ENCODE measurements at places on chromosomes 7 and 10. TPM values are rescaled to one million over a fixed set of nuclear protein-coding genes. Genes with fewer than 3 reads are reported as not detected.

DNA sequence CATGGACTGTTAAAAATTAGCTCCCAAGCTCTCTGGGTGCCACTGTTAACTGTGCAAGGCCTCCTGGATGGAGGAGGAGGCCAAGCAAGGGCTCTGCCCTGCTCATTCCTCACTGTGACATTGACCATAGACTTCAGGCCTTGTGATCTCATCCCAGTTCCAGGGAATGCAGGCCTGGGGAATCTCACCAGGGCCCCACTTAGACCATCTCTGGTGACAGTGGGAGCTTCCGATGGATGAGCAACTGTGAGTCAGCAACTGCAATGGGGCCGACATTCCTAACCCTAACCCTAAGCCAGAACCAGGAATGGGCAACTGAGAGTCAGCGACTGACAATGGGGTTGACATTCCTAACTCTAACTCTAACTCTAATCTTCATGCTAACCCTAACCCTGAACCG lies 50.4 kb upstream of the MSMB start:
- DNase-seq = no peak
- H3K4me3 ChIP-seq = no peak overlapping the region
- H3K27me3 ChIP-seq = no peaks in the 10 kb centered on the region

The SPDYE5 gene
- total RNA-seq = 0.20 TPM

The FGFR2 gene
- total RNA-seq = 0.22 TPM

GRCh38 chr7:93475811-93476210 lies 98.7 kb downstream of the CALCR start:
- H3K4me1 ChIP-seq = no peaks in the 10 kb centered on the region
- no peaks in the 10 kb centered on the region for H3K36me3 ChIP-seq
- no peak for DNase-seq
- no peaks in the 10 kb centered on the region for H3K27me3 ChIP-seq
- H3K4me3 ChIP-seq = no peak overlapping the region

GRCh38 chr10:69938541-69938991 lies 114.1 kb upstream of the MACROH2A2 start:
- no peaks in the 10 kb centered on the region for H3K4me1 ChIP-seq
- H3K27ac ChIP-seq = no peak overlapping the region
- no peak overlapping the region for H3K4me3 ChIP-seq
- no peak for DNase-seq
- H3K27me3 ChIP-seq = no peaks in the 10 kb centered on the region
- H3K36me3 ChIP-seq = no peaks in the 10 kb centered on the region

- H3K4me3 ChIP-seq = no peak overlapping the region
- no peaks in the 10 kb centered on the region for H3K36me3 ChIP-seq
- no peak overlapping the region for H3K27ac ChIP-seq
- no peaks in the 10 kb centered on the region for H3K27me3 ChIP-seq
Observed at GRCh38 chr7:142579946-142580345, 169.3 kb upstream of the PRSS1 start.

The ZNF716 gene
- total RNA-seq = not detected

The METTL27 gene
- 1.6 TPM for total RNA-seq

GRCh38 chr7:74475243-74475986 lies 21.7 kb downstream of the GTF2IRD1 start:
- H3K27ac ChIP-seq = no peak overlapping the region
- H3K4me1 ChIP-seq = no peaks in the 10 kb centered on the region
- no peak overlapping the region for H3K4me3 ChIP-seq
- peaks cover 3% of the 10 kb centered on the region for H3K27me3 ChIP-seq

DNA sequence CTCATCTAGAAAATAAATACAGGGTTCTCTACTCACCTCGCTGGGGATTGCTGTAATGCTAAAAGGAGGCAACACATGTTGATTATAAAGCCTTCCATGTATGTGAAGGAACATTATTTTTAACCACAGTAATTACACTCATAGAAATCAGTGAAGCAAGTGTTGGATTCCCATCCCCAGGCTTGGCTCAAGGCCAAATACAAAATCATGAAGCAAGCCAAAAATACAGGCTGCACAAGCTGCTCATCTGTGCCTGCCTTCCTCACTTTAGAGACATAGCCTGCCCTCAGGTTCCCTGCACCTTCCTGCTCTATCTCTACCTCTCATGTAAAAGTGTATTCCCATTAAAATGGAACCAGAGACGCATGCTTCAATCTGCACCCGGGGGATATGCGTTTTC lies 1077.1 kb upstream of the C7orf33 start:
- no peak overlapping the region for H3K27ac ChIP-seq
- no peaks in the 10 kb centered on the region for H3K36me3 ChIP-seq
- H3K4me1 ChIP-seq = no peaks in the 10 kb centered on the region

Data from CD4-positive, alpha-beta T cell (primary cell).